ENCODE measurements at places on chromosomes 7 and 10.

- DNase-seq, result no peak
These were observed 27.6 kb upstream of the CTNNA3 start for GRCh38 chr10:67723601-67724000.

GRCh38 chr7:42192066-42192465 is 44.9 kb downstream of the GLI3 start:
- no peak for DNase-seq

- DNase-seq, result no peak
These were observed 116.8 kb upstream of the FGFR2 start for GRCh38 chr10:121715076-121715475.

- no peak for DNase-seq
These were observed 3.0 kb upstream of the PON1 start for GRCh38 chr7:95327356-95327755.

GRCh38 chr7:95509199-95509598 is 23.5 kb downstream of the ASB4 start:
- DNase-seq, result peak; percentile 3

DNA sequence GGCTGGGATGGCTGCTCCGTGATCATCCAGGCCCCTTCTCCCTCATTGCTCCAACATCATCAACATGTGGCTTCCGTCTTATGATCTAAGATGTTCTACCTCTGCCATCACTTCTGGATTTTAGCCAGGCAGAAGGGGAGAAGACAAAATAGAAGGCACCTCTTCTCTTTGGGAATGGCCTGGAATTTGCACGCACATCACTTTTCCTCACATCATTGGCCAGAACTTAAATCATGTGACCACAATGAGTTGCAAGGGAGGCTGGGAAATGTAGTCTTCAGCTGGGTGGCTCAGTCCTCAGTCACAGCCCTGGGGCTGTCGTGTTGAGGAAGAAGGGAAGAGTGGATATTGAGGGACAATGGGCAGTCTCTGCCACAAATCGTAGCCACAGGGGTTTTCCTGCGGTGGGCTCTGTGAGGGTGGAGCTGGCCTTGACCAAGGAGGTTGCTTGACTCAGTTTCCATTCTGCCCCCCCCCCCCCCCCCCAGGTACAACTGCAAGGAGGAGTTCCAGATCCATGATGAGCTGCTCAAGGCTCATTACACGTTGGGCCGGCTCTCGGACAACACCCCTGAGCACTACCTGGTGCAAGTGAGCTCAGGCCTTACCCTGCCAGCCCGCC is 50.3 kb downstream of the PALD1 start:
- peak; percentile 41 for DNase-seq

GRCh38 chr10:90028312-90028711 is 326.9 kb downstream of the KIF20B start:
- DNase-seq, result no peak
